ENCODE measurements at places on chromosomes 2 and 18. TPM values are rescaled to one million over a fixed set of nuclear protein-coding genes. Genes with fewer than 3 reads are reported as not detected.

The MROH2A gene
- total RNA-seq: not detected

The VSNL1 gene
- total RNA-seq: 0.06 TPM

The CD28 gene
- under 0.01 TPM for total RNA-seq

The ASXL3 gene
- total RNA-seq: 0.13 TPM

The DSC2 gene
- total RNA-seq: not detected

The ADD2 gene
- total RNA-seq: 0.06 TPM

The UGT1A4 gene
- total RNA-seq: not detected

The RAB17 gene
- 0.26 TPM for total RNA-seq

The GRHL1 gene
- 0.19 TPM for total RNA-seq

The TIA1 gene
- total RNA-seq: 123 TPM

The KCNK3 gene
- total RNA-seq: 8.2 TPM
